ENCODE measurements at places on chromosomes 5 and 9.

- DNase-seq: no peak
These were observed 63.2 kb downstream of the MED27 start for GRCh38 chr9:132016456-132016855.

DNA sequence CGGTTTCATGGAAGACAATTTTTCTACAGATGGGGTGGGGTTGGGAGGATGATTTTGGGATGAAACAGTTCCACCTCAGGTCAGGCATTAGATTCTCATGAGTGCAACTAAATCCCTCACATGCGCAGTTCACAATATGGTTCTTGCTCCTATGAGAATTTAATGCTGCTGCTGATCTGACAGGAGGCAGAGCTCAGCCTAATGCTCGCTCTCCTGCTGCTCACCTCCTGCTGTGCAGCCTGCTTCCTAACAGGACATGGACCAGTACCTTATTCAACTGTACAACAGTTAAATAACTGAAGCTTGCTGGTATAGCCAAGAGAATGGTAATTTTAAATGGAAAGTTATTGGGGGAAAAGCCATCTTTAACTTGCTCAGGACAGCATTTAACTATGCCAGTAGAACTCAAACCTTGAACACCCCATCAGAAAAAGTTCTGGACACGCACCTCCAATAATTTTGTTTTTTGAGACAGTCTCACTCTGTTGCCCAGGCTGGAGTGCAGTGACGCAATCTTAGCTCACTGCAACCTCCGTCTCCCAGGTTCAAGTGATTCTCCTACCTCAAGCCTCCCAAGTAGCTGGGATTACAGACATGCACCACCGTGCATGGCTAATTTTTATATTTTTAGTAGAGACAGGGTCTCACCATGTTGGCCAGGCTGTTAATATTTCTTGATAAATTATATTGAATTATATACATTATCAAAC, 27.7 kb downstream of the HMGCR start:
- no peak for DNase-seq

DNA sequence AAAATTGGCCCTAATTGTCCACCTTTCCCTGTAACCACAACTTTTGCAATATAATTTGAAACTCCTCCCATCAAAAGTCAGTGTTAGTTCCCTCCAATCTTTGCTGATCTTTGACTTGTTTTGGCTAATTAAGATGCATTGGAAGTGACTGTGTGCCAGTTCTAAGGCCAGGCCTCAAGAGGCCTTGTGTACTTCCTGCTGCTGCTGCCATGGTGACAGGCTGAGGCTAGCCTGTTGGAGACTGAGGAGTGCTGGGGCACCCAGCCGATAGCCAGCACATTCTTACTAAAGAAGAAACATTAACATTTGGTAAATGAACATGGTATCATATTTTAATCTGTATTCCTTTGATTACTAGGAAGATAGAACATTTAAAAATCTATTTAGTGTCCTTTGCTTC, 86.5 kb downstream of the SREK1 start:
- no peak for DNase-seq

DNA sequence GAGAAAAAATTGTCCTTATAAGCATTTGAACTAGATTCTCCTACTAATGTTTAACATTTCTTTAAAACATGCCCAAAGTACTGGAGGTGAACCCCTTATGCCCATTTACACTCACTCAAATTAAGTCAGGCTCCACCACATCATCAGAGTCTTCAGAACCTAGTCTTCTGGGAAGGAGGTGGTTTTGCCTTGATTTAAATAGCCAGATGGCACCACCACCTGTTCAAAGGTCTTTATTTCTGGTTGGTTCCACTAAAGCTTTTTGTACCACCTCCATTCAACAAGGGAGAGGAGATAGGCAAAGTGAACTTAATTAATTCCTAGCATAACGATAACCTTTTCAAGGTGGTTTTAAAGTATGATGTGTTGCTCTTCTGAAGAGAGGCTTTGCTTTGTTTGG, 189.5 kb downstream of the SLF1 start:
- no peak for DNase-seq

DNA sequence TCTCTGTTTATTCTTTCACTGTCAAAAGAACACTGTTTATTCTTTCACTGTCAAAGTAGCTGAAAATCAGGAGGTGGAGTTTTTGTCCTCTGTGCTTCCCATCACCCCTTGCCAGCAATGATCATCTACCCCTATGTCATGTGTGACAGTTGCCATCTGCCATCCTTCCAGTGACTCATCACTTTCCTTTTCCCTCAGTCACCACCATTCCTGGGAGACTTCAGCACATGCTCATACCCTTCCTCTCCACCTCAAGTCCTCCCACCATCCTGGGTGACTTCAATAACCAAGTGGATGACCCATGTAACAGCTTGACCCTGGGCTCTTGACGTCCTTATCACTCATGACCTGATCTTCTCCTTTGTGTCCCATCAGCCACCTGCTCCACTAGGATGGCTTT, 43.3 kb upstream of the RASEF start:
- DNase-seq: no peak
